ENCODE measurements at places on chromosomes 1 and 21. TPM values are rescaled to one million over a fixed set of nuclear protein-coding genes. Genes with fewer than 3 reads are reported as not detected.

- DNase-seq = no peak
- peaks cover under 1% of the 10 kb centered on the region for H3K27me3 ChIP-seq
- no peaks in the 10 kb centered on the region for H3K4me1 ChIP-seq
- H3K4me3 ChIP-seq = no peak overlapping the region
Observed at GRCh38 chr1:20371883-20372282, 81.2 kb downstream of the VWA5B1 start.

DNA sequence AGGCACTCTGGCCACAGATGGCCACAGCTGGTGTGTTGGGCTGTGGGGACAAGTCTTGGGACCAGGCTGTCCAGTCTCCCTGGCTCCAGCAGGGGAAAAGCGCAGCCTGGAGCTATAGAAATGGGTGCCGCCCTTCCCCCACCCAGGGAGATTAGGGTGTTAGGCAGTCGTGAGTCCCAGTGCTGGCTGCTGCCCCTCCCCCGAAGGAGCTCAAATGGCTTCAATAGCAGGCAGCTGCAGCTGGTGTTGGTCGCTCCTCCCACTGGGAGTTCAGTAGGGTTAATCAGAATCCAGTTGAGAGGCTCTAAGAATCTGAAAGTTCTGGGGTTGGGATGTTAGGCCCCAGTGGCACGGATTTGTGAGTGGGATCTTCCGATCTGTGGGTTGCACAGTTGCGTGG is 595.6 kb upstream of the PKN2 start:
- no peaks in the 10 kb centered on the region for H3K4me1 ChIP-seq
- H3K4me3 ChIP-seq = no peak overlapping the region
- H3K27ac ChIP-seq = no peak overlapping the region
- no peak for DNase-seq
- no peaks in the 10 kb centered on the region for H3K36me3 ChIP-seq

- DNase-seq = no peak
- no peak overlapping the region for H3K4me3 ChIP-seq
- H3K36me3 ChIP-seq = no peaks in the 10 kb centered on the region
- no peaks in the 10 kb centered on the region for H3K4me1 ChIP-seq
Observed at GRCh38 chr1:29017235-29017634, 102.9 kb downstream of the EPB41 start.

DNA sequence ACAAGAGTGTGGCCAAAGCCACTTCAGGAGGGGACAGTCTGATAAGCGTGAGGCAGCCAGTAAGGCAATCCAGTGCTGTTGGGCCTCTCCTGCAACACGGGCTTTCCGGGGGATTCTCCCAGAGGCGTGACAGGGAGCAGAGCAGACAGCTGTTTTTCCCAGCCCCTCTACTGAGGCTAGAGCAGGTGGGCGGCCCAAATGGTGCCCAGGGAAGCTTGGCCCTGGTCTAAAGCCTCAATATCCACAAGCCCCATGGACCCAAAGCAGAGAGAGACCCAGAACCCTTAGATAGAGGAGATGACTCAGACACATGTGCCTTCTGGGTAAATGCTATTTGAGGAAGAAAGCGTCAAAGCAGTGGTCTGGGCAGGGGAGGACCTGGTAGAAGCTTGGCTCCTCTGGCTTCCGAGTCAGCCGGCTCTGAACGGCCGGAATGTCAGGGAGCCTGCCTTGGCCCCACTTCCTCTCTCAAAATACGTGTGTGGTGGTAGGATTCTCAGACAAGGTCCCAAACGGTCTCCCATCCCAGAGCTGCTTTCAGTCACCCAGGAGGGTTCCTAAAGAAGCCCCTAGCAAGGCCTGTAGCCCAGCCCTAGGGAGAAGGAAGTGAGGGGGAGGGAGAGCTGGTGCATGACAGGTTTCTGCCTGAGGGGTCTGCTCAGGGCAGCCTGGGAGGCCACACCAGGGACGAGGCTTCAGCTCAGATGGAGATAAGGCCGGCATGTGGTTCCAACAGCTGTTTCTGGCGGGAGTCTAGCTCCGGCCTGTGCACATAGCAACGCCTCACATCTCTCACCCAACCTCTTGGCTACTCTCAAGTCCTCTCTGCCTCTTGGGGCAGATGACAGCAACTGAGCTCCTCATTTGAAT is 28.8 kb downstream of the PIK3C2B start:
- no peak for DNase-seq
- peak overlapping the region; percentile 84 for H3K27ac ChIP-seq
- H3K36me3 ChIP-seq = peaks cover 8% of the 10 kb centered on the region
- peaks cover 11% of the 10 kb centered on the region for H3K4me1 ChIP-seq
- no peaks in the 10 kb centered on the region for H3K27me3 ChIP-seq

GRCh38 chr1:202585590-202585933 is 124.7 kb downstream of the SYT2 start:
- no peak overlapping the region for H3K27ac ChIP-seq
- no peaks in the 10 kb centered on the region for H3K27me3 ChIP-seq
- H3K4me1 ChIP-seq = peaks cover 23% of the 10 kb centered on the region

- H3K4me1 ChIP-seq = peaks cover 8% of the 10 kb centered on the region
- H3K4me3 ChIP-seq = no peak overlapping the region
- H3K27ac ChIP-seq = no peak overlapping the region
- peaks cover 9% of the 10 kb centered on the region for H3K36me3 ChIP-seq
Observed at GRCh38 chr1:52424813-52425212, 20.4 kb downstream of the PRPF38A start.

The COQ8A gene
- total RNA-seq = 27.4 TPM

DNA sequence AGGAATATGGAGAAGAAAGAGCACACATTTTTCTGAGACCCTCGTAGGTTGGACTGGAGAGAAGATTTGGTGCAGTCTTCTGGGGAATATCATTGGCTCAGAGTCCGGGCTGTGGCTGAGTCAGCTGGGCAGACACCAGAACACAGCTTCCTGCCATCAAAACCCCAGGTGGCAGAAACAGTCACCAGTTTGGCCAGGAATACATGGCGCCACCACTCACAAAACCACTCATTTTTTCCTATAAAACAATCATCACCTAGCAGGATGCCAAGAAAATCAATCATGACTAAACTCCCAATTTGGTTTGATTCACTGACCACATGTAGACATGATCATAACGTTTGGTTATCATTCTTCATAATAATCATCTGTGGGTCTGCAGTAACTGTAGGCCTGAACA is 178.1 kb upstream of the PBX1 start:
- H3K4me3 ChIP-seq = no peak overlapping the region
- DNase-seq = peak; percentile 19
- no peaks in the 10 kb centered on the region for H3K4me1 ChIP-seq
- no peaks in the 10 kb centered on the region for H3K27me3 ChIP-seq

DNA sequence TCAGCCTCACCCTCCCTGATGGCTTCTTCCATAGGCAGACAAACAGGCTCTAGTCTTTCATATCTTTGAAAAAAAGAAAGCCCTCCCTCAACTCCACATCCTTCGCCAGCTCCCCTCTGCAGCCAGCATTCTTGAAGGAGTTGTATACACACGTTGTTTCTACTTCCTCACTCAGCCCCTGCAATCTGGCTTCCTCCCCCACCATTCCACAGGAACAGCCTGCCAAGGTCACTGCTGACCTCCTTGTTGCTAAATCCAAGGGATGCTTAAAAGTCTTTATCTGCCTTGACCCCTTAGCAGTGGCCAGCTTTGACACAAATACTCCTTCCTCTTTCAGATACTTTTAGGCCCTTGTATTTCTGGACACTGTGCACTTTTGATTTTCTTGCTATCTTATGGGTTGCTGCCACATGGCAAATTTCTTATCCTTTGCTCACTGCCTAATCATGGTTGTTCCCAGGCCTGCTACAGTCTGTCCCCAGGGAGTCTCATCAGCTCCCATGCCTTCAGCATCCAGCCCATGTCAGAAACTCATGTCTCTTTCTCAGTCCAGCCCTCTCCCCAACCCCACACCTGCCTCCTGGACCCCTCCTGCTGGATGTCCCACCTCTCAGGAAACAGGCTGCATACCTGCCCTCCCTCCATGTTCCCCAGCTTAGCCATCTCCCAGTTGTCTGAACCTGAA is 8.3 kb downstream of the FAM229A start:
- H3K4me3 ChIP-seq = no peak overlapping the region
- no peaks in the 10 kb centered on the region for H3K36me3 ChIP-seq
- peak overlapping the region; percentile 61 for H3K27ac ChIP-seq
- no peaks in the 10 kb centered on the region for H3K27me3 ChIP-seq
- DNase-seq = peak; percentile 94

The TFAP2E gene
- 1.8 TPM for total RNA-seq

GRCh38 chr1:77416692-77417450 is 135.1 kb downstream of the AK5 start:
- DNase-seq = no peak
- H3K36me3 ChIP-seq = no peaks in the 10 kb centered on the region
- peaks cover 2% of the 10 kb centered on the region for H3K4me1 ChIP-seq
- no peak overlapping the region for H3K4me3 ChIP-seq
- no peak overlapping the region for H3K27ac ChIP-seq

GRCh38 chr1:54168206-54168965 is 15.6 kb upstream of the CDCP2 start:
- H3K36me3 ChIP-seq = no peaks in the 10 kb centered on the region
- no peak for DNase-seq
- no peak overlapping the region for H3K27ac ChIP-seq
- H3K4me3 ChIP-seq = no peak overlapping the region
- no peaks in the 10 kb centered on the region for H3K27me3 ChIP-seq
- no peaks in the 10 kb centered on the region for H3K4me1 ChIP-seq

DNA sequence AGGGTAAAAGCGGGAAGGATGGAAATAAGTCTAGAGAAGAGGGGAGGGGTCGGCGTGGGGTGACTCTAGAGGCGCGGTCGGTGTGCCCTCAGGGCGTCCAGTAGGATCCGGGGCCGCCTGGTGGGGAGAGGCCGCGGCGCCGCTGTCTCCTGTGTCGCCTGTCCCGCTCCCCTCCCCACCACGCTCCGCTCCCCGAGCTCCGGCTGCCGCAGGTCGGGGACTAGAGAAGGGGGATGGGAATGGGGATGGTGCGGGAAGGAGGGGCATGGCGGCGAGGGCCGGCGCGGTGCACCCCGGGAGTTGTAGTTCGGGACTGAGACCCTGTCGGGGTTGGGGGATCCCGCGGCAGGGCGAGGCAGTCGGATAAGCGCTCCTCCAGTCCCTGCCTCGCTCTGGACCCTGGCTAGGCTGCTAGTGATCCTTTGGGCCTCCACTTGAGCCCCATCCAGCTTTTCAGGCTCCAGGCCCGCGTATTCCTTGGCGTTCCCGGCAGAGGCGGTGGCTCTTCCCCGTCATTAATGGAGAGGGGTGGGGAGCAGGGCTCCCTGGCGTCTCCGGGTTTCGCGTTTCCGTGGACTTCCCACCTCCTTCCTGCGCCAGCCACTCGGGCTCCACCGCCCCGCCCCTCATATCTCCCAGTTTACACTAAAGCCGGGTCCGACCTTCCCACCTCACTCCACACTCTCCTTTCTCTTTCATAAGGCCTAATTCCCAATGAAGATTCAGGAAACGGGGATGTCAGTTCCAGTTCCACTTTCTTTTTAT is at the start of gene ENTREP3:
ENTREP3 (minus strand) TSS at position 241 of the 765 bp plus-strand sequence. CDS start 606 bp downstream, outside the sequence.
- peaks cover 32% of the 10 kb centered on the region for H3K4me1 ChIP-seq
- H3K27me3 ChIP-seq = no peaks in the 10 kb centered on the region
- H3K27ac ChIP-seq = peak within 1 kb of the TSS; percentile 86
- peak within 1 kb of the TSS; percentile 60 for H3K4me3 ChIP-seq
- peak; percentile 94 for DNase-seq

DNA sequence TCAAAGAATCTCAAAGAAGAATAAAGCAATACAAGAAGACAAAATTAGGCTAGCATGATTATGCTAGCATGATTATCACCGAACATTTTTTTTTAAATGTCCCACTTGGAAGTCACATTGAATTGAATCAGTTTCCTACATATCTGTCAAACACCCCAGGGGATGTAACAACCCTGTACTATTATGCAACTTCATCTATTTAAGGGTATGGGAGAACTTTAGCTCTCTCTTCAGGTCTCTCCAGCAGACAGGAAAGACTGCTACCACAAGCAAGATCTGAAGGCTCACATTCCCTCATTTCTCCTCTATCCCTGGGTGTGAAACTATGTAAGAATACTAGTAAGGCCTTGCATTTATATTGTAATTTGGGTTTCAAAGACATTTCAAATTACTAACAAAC is 52.8 kb downstream of the EDEM3 start:
- peaks cover 2% of the 10 kb centered on the region for H3K4me1 ChIP-seq
- H3K27ac ChIP-seq = no peak overlapping the region
- no peak for DNase-seq
- H3K4me3 ChIP-seq = no peak overlapping the region

- H3K4me3 ChIP-seq = no peak overlapping the region
- DNase-seq = no peak
- H3K27me3 ChIP-seq = no peaks in the 10 kb centered on the region
- no peak overlapping the region for H3K27ac ChIP-seq
- no peaks in the 10 kb centered on the region for H3K4me1 ChIP-seq
- H3K36me3 ChIP-seq = no peaks in the 10 kb centered on the region
Observed at GRCh38 chr21:25464275-25464674, 143.0 kb downstream of the MRPL39 start.

The EXO1 gene
- total RNA-seq = 1.3 TPM

DNA sequence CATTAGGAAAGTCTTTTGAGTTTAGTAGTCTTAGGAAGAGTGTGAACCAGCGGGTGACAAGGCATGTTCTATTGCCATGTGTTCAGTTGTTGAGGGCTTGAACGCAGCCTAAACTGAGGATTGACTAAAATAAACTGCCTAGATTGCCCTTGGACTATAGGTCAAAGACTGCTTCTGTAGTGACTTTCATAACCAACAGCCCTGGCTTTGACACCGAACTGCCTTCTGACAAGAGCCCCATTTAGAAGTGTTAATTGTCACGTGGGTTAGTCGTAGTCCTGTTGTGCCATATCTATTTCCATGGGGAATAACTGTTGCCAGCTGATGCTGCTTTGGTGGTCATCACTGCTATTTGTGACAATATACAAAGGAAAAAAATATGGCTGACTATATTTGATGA is 90.4 kb downstream of the TGFB2 start:
- DNase-seq = no peak
- H3K27me3 ChIP-seq = no peaks in the 10 kb centered on the region
- H3K36me3 ChIP-seq = peaks cover 33% of the 10 kb centered on the region
- H3K27ac ChIP-seq = no peak overlapping the region
- H3K4me1 ChIP-seq = no peaks in the 10 kb centered on the region
- no peak overlapping the region for H3K4me3 ChIP-seq

DNA sequence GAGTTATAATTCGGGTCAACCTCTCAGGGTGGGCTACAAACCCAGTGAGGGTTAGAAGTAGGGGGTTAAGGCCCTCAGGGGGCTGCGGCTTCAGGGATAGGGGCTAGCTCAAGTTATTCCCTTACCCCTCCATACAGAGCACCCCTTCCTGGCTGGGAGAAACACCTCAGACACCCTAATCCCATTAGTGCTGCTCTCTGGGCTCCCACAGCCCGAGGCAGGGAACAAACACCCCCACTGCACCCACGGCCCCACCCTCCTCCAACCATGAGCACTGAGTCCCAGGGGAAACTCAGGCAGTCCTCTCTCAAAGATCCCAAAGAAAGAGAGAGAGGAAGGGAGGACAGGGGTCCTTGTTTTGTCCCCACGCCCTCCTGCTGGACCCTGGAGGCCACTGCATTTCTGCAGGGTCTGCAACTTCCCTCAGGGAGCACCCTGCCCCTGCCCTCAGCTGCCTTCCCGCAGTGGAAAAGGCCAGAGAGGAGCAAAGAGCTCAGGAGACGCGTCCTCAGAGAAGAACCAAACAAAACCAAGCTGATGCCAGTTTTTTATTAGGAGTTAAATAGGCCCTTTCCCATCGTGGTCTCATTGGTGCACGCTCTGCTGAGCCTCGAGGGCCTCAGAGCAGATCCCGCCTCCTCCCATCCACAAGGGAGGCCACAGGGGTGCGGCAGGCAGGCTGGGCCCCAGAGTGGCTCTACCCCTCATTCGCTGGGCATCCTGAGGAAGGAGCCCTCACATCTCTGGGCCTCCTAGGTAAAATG is 1.4 kb upstream of the S100A4 start:
- no peak overlapping the region for H3K4me3 ChIP-seq
- H3K4me1 ChIP-seq = peaks cover 41% of the 10 kb centered on the region
- no peak overlapping the region for H3K27ac ChIP-seq
- DNase-seq = no peak
- no peaks in the 10 kb centered on the region for H3K27me3 ChIP-seq
- peaks cover 3% of the 10 kb centered on the region for H3K36me3 ChIP-seq

Measured in lung (tissue), 17 donors.